CD4-positive, alpha-beta T cell treated with Interferon gamma for 1 hour (primary cell): ENCODE measurements at places on chromosomes 2 and 18.
A peak's percentile ranks its signal among the peaks of the same experiment; 100 is the strongest.

DNA sequence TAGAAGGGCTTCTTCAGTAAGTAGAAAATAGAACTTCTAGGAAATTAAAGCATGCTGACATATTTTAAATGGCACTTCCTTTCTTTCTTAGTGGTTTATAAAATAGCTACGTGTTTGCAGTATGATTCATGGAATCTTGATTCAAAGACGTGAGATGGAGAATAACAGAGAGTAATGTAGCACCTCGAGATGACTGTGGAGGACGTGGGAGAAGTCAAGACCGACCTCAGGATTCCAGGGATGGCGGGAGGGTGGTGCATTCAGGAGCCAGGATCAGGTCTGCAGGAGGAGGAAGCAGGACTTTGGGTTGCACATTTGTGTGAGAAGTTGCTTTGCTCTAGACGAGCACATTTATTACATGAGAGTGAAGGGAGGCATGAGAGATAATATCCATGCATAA lies 56.0 kb downstream of the DCDC2C start:
- DNase-seq, result no peak

GRCh38 chr2:47907039-47907781 lies 912 bp upstream of the FBXO11 start:
- peak; percentile 20 for DNase-seq

DNA sequence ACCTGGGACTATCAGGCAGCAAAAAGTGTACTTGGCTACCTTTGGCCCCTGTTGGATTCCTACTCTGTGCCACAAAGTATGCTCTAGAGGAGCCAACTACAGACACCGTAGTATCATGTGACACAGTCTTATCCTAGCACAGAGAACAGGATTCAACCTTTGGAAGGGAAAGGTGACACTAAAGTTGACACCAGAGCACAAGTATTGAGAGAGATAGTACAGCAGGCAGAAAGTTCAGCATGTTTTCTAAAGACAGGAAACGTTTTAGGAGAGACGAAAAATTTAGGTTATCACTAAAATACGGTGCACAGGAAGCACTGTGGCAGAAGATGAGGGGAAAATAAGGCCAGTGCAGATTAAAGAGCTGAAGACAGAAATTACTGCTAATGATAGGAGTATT lies 18.6 kb downstream of the SMAD2 start:
- DNase-seq, result no peak

DNA sequence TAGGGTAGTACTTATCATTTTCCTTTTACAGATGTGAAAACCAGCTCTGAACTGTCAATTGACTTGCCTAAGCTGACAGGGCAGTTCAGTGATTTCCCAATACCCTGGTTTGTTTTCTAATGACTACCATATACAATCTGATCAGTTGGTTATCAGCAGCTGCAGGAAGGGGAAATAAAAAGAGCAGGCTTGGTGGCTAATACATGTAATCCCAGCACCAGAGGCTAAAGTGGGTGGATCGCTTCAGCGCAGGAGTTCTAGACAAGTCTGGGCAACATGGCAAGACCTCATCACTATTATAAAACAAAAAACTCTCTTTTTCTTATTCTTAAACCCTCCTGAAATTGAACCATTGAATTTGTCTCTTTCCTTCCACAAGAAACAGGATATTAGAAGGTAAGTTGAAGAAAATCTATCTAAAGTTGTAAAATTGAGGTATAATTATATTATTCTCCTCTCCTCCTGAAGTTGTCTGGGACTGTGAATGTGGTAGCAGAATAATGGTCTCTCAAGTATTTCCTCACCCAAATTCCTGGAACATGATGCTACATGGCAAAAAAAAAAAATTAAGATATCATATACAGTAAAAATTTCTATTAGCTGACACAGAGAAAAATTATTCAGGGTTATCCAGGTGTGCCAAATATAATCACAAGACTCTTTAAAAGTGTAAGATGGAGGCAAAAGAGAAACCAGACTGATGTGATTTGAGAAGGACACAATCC lies 1441.6 kb downstream of the SUCLG1 start:
- DNase-seq, result no peak

- no peak for DNase-seq
Observed at GRCh38 chr2:225559072-225559415, 159.5 kb downstream of the NYAP2 start.

DNA sequence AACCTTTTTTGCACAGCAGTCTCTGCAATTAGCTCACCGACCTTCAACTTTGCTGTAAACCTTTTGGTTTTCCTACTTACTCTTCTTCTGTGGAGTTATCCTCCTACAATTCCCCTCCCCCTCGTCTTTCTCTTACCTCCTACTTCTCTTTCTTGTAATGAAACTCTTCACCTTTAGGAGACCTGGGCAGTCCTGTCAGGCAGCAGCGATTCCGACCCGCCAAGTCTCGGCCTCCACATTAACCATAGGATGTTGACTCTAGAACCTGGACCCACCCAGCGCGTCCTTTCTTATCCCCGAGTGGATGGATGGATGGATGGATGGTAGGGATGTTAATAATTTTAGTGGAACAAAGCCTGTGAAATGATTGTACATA lies 8.3 kb downstream of the TBR1 start:
- no peak for DNase-seq

DNA sequence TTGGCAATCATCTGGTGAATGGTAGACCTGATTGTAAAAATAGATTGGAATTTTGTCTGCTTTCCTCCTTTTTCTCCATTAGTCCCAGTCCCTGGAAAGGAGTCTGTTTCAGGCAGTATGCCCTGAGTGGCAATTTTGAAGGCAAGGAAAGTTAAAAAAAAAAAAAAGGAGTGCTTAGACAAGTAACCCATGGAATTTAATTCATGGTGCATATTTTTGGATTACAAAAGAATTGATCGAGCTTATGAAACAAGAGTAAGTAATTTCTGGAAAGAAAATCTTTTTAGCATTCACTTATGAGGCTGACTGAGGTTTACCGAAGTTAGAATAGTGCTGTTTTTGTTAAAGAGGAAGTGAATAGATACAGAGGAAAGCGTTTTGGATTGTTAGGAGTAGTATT lies 29.4 kb upstream of the TMEM178A start:
- no peak for DNase-seq

GRCh38 chr2:202494300-202495229 lies 118.4 kb downstream of the BMPR2 start:
- DNase-seq, result no peak

- no peak for DNase-seq
Observed at GRCh38 chr2:16194931-16195680, 254.8 kb downstream of the MYCN start.

GRCh38 chr2:78465707-78466106 lies 559.8 kb upstream of the REG3G start:
- no peak for DNase-seq

GRCh38 chr2:148914463-148914862 lies 39.4 kb downstream of the KIF5C start:
- DNase-seq, result no peak

DNA sequence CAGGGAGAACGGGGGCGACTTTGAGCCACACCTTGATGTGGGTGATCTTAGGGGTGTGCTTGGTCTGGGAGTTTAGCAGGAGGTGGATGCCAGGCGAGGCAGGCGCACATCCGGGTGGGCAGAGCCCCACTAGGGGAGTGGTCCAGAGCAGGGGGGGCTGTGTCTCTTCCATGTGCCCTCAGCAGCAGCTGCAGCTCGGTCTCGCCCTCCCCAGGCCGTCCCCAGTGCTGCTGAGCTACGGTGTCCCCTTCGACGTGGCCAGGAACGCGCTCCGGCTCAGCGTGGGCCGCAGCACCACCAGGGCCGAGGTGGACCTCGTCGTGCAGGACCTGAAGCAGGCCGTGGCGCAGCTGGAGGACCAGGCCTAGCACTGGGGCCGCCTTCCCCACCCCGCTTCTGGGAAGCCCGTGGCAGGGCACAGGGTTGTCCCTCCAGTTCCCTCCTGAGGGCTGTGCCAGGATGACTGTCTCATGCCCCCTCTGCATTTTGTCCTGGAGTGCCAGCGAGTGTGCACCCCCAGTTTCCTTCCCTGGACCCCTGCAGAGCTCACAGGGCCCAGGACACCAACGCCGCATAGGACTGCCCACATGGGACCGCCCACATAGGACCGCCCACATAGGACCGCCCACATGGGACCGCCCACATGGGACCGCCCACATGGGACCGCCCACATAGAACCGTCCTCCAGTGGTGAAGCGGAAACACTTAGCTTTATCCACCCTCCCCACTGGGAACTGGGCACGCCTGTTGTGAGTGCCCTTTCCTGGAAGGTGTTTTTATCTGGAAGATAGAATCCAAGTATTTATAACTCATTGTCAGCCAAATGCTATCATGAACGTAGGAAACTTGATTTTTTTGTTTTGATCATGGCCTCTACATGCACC lies 1.9 kb upstream of the ESPNL start:
- DNase-seq, result peak; percentile 44

GRCh38 chr18:2027756-2028155 lies 543.5 kb downstream of the METTL4 start:
- DNase-seq, result no peak

DNA sequence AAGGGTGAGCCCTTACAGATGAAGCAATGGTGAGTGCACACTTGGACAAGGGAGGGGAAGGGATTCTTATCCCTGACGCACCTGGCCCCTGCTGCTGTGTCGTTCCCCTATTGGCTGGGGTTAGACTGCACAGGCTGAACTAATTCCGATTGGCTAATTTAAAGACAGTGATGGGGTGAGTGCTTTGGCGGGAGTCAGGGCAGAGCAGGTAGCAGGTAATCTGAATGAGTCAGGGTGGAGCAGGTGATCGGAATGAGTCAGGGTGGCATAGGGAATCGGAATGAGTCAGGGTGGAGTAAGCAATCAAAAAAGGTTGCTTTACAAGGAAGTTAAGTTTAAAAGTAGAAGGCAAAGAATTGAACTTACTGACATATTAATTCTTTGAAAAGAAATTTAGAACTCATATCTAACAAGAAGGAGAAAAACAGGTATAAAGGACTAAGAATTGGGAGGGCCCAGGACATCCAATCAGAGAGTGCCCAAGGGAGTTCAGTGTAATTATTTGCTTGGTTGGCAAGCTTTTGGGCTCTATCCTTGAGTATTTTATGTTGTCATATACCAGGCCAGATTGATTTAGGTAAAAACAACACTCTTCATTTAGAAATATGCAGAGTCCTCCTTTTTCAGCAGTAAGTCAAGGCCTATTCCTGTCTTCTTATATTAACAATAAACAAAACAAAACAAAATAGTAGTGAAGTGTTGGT lies 52.3 kb upstream of the RALBP1 start:
- DNase-seq, result no peak

DNA sequence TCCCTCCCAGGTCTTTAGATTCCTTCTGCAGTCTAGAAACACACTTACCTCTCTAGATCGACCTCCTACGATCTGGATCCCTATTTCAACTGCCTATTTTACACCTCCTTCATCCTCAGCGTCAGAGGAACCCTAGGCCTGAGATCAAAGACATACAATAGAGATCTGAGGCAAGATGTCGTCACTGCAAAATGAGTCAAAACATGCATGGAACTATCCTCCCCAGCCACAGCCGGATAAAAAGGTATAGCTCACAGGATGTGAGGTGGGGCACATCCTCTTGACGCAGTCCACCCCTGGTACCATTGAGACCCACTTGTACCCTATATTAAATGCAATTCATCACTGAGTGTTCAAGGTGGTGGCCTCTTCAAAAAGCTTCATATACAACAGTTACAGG lies 63.7 kb upstream of the DNAJC10 start:
- no peak for DNase-seq

DNA sequence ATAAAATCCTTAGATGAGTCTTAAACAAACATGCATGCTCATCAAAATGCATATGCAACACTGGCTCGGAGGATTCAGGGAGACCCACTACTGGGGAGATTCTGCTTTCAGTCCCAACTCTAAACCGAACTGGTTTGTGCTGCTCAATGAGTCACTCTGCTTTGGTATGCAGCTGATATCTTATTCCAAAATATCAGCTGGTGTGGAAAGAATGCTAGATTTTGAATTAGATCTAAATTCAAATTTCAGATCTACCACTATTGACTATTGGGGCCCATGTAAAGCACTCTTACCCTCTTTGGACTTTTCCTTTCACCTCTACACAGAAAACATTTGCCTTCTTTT lies 39.2 kb upstream of the TTN start:
- no peak for DNase-seq

DNA sequence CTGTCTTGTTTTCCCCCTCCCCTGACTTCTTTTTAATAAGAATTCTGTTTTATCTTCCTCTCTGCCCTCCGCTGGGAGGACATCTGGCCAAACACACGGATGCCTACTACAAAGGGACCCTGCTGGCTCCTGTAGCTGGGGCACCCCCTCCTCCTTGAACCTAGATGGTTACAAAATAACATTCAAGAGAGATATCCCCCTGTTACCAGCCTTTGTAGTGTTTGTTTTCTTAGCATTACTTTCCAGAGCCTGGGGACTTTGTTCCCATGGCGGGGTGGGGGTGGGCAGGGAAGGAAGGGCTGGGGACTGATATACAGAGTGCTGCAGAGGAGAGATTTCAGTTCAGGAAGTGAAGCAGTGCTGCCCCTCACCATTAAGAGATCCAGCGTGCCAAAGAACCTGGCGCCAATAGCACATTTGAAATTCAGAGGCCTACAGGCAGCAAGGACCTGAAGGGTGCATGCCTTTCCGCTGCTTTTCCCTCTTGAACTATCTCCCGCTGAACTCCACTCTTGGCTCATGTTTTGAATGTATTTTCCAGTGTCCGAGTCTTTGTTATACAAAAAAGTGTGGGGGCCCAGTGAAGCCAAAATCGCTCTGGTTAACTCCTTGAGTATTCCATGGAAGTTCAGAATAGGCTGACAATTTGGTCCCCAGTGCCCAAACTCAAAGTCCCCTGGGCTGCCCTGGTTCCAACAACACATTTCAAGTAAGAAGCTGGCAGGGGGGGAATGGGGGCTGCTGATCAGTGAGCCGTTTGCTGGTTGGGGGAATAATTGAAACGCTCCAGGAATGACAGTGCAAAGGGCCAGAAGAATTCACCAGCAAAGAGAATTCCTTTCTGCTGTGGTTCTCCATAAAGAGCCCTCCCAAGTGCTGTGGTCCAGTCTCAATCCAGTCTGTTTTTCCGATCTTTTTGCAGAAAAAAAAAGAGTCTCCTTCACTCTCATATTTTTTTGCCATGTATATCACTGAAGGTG lies 94.8 kb upstream of the THOC1 start:
- DNase-seq, result no peak

DNA sequence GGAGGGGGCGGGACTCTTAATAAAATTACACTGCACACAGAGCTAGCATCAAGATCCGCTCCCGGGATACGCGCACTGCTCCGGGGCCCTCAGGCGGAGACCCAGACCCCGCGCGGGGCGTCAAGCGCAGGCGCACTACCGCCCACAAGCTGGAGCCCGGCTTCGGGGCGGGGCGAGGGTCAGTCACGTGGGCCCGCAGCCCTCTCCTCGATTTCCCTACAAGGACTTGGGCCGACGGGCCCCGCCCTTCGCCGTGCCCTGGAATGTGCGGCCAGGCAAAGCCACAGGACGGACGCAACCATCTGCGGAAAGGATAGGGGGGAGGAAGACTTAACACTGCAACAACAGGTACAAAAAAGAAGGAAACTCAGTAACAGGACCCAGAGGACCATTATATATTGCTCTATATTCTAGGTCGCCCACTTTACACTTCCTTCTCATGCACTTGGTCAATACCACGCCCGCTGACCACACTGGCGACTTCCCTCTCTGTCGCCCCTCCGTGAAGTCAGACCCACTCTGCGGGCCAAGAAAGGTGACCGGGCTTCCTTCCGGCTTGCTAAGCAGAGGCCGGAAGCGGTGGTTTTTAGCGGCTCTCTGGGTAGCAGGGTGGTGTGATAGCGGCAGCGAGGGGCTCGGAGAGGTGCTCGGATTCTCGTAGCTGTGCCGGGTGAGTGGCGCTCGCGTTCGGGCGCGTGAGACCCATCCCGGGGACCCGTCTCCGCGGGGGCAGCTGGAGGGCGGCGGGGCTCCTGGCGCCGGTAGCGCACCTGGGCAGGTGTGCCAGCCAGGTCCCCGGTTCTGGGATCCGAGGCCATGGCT lies at the start of gene MYL12A:
MYL12A (plus strand) TSS at position 562 of the 822 bp plus-strand sequence. CDS start 5,447 bp downstream, outside the sequence.
- DNase-seq, result peak; percentile 94

GRCh38 chr2:151520976-151521375 lies 111.3 kb downstream of the RIF1 start:
- DNase-seq, result no peak
